Stomach (tissue), 19 donors: ENCODE measurements at places on chromosomes 12 and 14. TPM values are rescaled to one million over a fixed set of nuclear protein-coding genes. Genes with fewer than 3 reads are reported as not detected.

- no peak for DNase-seq
These were observed 11.9 kb downstream of the BCL11B start for GRCh38 chr14:99260116-99260515.

GRCh38 chr12:128852885-128853599 is at the start of gene GLT1D1:
TSS of gene GLT1D1 (plus strand) at chr12:128853478. CDS start at chr12:128853582, 104 bp downstream.
- no peak for DNase-seq

KRT83 gene
- total RNA-seq, result not detected

DNA sequence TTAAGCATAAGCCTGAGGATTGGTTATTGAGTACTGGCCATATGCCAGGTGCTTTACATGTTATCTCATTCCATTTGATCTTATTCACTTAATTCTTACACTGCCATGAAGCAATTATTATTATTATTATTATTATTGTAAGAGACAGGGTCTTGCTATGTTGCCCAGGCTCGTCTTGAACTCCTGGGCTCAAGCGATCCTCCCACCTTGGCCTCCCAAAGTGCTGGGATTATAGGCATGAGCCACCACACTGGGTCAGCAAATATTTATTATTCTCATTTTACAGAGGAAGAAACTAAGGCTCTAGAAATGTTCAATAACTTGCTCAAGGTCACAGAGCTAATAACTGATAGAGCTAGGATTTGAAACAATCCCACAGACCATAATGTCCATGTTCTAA is 14.8 kb downstream of the LIMA1 start:
- DNase-seq, result no peak

DNA sequence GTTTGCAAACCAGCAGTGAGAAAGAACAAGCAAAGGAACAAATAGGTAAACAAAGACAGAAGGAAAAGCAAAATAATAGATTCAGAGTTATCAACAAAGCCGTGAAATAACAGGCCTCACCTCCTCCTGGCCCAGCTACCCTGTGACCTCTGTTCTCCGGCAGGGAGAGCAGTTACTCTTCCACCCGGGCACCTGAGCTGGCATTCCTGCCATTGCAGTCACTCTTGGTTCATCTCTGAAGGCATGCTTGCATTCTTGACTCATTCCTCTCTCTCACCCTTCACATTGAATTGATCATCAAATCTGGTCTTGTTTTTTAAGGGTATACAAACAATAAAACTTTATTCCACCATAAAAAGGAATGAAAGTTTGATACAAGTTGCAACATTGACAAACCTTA is 95.1 kb downstream of the TTC8 start:
- no peak for DNase-seq

TAS2R14 gene
- 17.3 TPM for total RNA-seq

DNA sequence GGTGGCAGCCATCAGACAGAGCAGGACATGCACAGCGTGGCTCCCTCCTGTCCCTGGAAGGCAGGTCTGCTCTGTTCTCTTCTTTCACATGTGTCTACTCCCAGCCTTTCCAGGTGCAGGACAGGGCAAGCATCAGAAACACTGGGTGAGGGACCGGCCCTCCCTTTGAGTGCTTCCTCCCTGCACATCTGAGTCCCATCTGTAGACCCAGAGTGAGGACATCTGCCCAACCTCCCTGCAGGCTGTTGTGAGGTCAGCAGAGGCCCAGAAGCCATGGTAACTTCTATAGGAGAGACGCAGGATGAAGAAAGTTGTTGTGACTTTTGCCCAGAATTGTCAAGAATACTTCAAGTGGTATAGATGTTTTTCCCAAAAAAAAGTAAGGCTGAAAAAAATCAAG is 282.7 kb downstream of the CACNA1C start:
- no peak for DNase-seq

- DNase-seq, result peak; percentile 69
These were observed 1.1 kb downstream of the CCDC91 start for GRCh38 chr12:28191051-28192048.

GRCh38 chr14:58280954-58281787 is 17.2 kb upstream of the ARID4A start:
- DNase-seq, result peak; percentile 76

AVPR1A gene
- 6.7 TPM for total RNA-seq

GRCh38 chr14:93977790-93978581 is 1.6 kb upstream of the ASB2 start:
- DNase-seq, result no peak

- peak; percentile 61 for DNase-seq
These were observed 406 bp downstream of the TMEM263 start for GRCh38 chr12:106956048-106956578.

GRCh38 chr14:65933400-65934069 is 521.0 kb downstream of the FUT8 start:
- no peak for DNase-seq

KRT3 gene
- not detected for total RNA-seq

DNA sequence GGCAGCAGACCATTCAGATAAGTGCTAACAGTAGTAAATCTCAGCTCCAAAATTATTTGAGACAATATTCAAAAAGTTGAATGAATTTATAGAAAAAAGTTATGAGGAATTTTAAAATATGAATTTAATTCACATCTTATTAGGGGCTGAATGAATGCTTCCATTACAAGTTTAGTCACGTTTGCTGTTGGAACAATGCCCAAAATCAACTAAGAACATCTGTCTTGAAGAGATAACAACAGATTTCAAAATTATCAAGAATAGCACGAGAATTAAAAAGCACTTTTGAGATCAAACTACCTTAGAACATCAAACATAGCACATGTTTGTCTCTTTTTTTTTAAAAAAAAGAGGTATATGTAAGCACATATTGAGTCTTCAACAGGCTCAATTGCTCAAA is 115.4 kb upstream of the PPFIA2 start:
- DNase-seq, result no peak

DNA sequence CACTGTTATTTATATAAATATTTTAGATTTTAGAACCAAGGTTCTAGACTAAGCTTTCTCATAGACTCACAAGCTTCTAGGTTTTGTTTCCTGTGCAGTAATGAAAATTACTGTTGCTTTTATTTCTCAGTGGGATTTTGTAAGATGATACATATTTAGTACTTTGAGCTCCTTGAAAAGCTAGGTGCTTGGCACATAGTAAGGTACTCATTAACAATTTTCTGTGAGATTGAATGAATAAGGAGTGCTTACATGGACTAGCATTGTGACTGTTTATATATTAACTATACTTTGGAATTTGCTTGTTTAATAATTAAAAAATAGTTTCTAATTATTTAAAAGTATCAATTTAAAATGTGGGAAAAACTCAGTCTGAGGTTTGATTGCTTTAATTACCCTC is 85.7 kb downstream of the MIA2 start:
- DNase-seq, result no peak

GRCh38 chr14:24895243-24895583 is 154.7 kb downstream of the STXBP6 start:
- no peak for DNase-seq

DNA sequence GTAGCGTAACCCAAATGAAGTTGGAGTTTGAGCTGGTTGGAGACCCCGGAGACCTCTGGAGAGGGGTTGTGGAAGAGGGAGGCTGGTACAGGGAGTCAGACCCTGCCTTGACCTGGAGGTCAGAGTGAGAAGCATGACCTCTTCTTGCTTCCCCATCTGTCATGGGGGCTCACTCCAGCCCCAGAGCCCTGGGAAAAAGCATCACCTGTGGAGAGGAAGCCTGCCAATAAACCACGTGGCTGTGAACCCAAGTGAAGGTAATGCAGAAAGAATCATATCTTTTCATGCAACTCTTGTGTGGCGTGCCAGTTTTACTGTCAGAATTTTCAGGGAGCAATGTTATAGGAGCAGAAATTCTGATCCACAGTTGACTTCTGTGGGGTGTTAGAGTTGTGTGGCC is 178.5 kb upstream of the PRICKLE1 start:
- DNase-seq, result no peak

- DNase-seq, result no peak
These were observed 23.1 kb downstream of the AEBP2 start for GRCh38 chr12:19462406-19462805.

GRCh38 chr14:22838631-22839041 is 2.3 kb downstream of the MMP14 start:
- no peak for DNase-seq

GRCh38 chr12:16884056-16884455 is 278.1 kb upstream of the LMO3 start:
- DNase-seq, result no peak

DNA sequence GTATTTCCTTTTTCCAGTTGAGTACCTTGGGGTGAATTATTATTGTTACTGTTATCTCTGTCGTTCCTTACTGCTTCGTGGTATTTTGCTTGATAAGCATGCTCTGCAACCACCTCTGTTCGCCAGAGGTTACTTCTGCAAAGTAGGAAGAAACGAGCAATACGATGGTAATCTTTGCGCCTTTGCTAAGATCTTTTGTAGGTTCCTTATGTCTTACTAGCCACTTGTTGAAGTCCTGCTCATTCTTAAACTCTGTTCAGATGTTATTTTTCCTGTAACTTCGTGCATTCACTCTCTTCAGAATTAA is 729 bp upstream of the M6PR start:
- DNase-seq, result no peak

GPRC5D gene
- not detected for total RNA-seq

DNA sequence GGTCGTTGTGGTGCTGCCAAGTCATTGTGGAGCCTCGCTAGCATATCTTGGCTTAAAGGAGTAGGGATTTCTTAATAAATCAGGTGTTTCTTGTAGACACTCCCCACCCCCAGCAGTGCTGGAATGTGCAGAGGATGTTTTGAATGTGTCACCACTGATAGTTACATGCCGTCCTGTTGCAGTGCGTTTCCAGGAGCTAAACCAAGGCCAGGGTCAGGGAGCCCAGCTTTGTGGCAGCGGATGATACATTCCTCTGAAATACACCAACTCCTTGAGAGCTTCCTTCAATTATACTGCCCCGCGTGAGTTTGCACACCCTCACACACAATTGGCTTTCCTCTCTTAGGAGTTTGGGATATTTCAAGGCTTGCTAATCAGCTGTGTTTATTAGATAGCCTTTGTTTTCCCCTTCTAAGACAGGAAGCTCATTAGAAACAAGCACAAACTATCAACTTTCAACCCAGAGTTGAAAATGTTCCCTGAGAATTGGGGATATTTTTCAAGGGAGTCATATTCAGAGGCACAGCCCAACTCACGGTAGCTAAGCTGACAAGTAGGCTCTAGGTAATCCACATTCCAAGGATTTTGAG is 154.9 kb downstream of the C12orf75 start:
- no peak for DNase-seq

DNA sequence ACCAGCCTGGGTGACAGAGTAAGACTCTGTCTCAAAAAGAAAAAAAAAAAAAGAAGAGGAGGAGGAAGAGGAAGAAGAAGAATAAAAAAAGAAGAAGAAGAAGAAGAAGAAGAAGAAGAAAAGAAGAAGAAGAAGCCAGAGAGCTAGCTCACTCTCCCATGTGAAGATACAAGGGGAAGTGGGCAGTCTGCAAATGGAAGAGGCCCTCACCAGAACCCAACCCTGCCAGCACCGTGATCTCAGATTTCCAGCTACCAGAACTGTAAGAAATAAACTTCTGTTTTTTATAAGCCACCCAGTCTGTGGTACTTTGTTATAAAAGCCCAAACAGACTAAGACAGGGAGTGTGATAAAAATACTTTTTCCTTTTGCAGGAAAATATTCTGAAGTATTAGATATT is 130.7 kb downstream of the ETNK1 start:
- DNase-seq, result no peak

GRCh38 chr14:60544659-60545058 is 35.7 kb downstream of the SIX6 start:
- DNase-seq, result no peak

DNA sequence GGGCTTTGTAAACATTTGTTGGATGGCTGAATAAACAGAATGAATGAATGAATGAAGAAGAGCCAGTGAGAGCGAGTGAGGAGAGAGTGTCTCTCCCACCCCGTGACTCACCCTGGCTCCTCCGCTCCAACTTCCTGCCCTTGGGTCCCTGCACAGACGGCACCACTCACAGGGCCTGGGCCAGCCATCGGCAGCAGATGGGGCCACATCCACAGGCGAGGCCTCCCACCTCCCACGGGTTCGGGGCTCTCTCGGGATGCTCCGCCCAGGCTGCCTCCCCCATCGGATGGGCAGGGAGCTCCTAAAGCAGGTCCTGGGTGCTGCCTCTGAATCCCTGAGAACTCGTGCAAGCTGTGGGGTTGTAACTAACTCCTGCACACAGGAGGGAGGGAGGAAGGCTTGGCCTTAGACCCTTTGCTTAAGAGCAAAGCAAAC is 41.3 kb downstream of the CCNK start:
- DNase-seq, result peak; percentile 72

DNA sequence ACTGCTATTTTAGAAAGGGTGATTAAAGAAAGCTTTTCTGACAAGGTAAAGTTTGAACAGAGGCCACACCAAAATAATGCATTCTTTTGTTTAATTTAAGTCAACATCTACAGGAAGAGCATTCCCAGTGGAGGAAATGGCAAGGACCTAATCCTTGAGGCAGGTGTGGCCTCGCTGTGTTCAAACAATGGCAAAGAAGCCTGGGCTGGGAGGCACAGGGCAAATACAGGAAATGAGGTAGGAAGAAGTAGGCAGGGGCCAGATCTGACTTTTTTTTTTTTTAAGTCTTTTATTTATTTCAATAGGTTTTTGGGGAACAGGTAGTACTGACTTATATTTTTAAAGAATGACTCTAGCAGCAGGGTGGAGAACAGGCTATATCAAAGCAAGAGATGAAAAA is 53.5 kb downstream of the ARMH4 start:
- DNase-seq, result peak; percentile 51

MYF5 gene
- not detected for total RNA-seq

NR4A1 gene
- total RNA-seq, result 230 TPM

DNA sequence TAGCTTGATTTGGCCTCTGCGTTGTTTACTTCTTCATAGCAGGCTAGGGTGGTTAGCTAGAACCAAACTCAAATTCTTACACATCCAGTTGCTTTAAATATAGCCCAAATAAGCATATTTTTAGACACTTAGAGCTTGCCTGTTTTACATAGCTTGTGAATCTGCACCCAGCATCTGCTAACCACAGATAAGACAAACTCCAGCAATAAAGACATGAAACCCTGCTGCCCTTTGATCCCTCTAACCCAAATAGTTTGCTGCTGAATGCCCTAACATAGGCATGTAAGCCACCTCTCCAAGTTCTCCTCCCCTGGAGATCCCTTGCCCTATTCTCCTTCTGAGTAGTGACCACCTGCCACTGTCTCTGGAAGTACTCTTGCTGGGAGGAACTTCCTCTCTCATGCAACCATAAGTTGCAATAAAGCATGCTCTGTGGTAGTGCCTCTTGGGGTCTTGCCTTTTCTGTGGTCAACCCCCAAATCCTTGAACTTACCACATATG is 185.6 kb downstream of the TMEM117 start:
- DNase-seq, result no peak

DNA sequence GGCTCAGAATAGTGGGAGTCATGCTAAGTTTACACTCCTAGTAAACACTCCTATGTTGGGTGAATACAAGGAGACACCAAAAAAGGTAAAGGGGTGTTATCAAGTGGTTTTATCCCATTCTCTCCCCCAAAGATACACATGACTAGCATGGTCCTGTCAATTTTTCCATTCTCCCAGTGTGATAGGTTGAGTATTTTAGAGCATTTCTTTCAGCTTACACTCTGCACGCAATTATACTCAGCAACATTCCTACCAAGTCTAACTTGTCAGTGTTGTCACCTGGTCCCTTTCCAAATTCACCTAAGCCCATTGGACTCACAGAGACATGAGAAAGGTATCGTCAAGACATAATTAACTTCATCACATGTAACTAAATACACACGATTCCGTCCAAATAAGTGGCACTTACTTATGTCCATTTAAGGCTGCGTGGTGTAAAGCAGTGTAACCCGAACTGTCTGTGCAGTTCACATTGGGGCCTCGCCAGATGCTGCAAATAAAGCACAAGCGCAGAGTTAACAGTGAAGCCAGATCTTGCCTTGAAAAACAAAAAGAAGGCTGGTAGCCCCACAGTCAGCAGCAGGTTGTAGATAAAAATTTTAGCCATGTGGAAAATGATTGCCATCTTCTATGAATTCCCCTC is 159.7 kb downstream of the ANKS1B start:
- DNase-seq, result peak; percentile 41
